ENCODE measurements at places on chromosomes 6 and 20.

GRCh38 chr6:24284006-24284405 lies 73.9 kb downstream of the DCDC2 start:
- no peak for DNase-seq

GRCh38 chr6:135854799-135855198 lies 3.3 kb downstream of the PDE7B start:
- no peak for DNase-seq

DNA sequence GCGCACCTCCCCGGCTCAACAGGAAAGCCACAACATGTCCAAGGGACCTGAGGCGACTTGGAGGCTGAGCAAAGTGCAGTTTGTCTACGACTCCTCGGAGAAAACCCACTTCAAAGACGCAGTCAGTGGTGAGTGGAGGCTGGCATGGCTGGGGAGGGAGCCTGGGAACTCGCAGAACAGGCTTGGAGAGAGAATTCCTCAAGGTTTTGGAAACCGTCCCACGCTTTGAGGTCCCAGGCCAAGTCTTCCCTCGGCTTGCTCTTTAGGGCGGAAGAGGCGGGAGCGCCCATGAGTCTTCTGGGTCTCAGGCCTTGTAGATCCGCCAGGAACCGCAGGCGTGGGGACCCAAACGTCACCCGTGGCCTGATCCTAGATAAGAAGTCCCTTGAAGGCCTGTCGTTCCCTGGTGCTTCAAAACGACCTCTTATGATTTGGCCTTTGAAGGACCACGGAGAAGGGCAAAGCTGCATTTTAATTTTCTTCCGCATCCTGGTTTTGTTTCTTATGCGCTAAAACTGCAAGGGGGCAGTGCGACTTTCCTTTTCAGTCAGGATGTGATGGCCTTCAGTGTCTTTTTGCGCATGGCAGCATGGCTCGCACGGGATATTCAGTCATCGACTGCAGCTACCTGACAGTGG lies 2.0 kb downstream of the LAMP5 start:
- DNase-seq: no peak

GRCh38 chr6:136370988-136371728 lies 81.5 kb upstream of the BCLAF1 start:
- no peak for DNase-seq

GRCh38 chr6:123541462-123541861 lies 95.3 kb downstream of the TRDN start:
- DNase-seq: no peak
